ENCODE measurements at places on chromosomes 5 and 9. TPM values are rescaled to one million over a fixed set of nuclear protein-coding genes. Genes with fewer than 3 reads are reported as not detected.

DNA sequence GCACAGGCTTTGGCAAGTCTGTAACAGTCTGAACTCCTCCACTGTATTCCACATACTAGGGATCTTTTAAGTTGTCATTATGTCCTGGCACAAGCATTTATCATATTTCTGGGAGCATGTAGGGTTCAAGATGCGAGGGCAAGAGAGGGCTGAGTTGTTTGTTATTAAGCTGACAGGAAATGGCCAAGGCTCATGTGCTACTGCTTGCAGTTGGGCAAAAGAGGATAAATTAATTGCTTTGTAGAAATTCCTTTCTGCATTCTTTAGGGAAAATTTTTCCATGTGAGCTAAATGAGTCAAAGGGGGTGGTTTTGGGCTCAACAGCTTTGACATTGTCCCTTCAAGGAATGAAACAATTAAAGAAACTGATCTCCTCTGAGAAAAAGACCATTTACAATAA is 35.4 kb downstream of the DOCK8 start:
- no peaks in the 10 kb centered on the region for H3K27me3 ChIP-seq
- no peak overlapping the region for H3K4me3 ChIP-seq
- no peaks in the 10 kb centered on the region for H3K4me1 ChIP-seq
- no peak overlapping the region for H3K27ac ChIP-seq
- DNase-seq: no peak

- H3K4me3 ChIP-seq: no peak overlapping the region
- H3K4me1 ChIP-seq: no peaks in the 10 kb centered on the region
- no peak overlapping the region for H3K27ac ChIP-seq
- DNase-seq: peak; percentile 32
- no peaks in the 10 kb centered on the region for H3K27me3 ChIP-seq
Measured at GRCh38 chr9:89278997-89279739, 31.8 kb upstream of the CKS2 start.

DNA sequence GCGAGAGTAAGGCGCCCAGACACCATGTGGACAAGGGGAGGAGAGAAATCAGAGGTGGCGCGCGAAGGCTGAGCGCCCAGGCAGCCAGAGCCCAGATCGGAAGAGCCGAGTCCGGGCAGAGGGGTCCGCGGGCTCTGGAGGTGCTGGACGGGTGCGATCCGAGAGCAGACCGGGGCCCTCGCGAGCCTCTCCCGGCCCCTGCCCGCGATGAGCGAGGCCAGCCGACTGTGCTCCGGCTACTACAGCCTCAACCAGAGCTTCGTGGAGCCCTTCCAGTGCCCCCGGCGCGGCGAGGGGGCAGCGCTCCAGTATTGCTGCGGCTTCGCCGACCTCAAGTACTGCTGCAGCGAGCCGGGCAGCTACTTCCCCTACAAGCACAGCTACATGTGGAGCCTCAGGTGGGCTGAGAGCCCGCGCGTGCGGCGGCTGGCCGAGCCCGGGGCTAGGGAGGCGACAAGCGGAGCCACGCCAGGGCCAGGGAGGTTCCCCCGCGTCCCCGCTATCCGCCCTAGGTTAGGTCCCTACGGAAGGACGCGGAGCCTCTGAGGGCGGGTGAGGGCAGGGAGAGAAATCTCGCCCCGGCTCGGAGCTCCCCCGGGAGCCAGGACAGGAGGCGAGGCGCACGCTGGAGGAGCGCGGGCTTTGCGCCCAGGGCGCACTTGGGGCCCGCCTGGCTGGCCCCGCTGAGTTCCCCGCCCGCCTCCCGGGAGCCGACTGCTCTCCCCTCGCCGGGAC is at the start of gene SHISAL2B:
Gene SHISAL2B (plus strand): TSS at position 87 of the 735 bp plus-strand sequence. CDS start 121 bp downstream, at position 208.
- peak within 1 kb of the TSS; percentile 22 for H3K4me3 ChIP-seq
- H3K36me3 ChIP-seq: no peaks in the 10 kb centered on the region

DNA sequence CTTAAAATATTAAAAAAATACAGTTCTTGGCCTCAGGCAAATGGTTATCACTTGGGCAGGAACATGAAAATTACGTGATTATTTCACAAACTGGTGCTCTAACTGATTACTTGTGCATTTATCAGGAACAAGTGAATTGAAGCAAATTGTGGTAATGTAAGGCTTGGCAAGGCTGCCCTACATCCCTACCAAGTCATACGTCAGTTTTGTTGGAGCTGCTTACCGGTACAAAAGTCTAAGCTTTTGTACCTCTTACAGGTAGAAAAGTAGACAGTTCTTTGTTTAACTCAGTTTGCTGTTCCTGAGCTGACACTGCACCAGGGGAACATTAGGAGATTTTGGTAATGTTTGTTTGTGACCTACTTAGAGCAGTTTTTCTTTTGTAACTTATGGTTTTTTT is 2.2 kb downstream of the G3BP1 start:
- H3K27me3 ChIP-seq: no peaks in the 10 kb centered on the region
- H3K27ac ChIP-seq: peak overlapping the region; percentile 81

DNA sequence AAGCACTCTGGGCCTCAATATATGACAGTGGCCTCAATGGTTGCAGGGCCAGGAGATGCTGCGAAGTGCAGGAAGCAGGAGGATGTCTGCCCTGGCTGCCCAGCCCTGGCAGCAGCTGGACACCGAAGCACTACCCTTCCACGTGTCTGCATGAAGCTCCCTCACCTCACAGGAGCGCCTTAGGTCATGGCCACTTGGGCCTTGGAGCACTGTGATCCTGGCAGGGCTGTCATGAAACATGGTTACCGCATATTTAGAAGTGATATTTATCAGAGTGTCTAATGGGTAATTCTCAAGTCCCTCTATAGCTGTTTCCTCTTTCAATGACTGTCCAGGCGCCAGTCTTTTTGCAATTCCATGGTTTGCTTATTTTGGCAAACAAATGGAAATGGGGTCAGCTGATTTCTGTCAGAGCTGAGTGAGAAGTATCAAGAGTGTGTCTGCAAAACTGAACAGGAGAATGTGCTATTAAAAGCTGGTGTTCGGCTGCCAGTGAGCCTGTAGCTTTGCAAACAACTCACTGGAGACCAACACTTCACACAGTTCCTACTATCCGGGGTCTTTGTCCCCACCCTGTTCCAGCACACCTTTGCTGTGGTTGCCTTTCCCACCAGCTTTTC is 285.9 kb downstream of the KIF4B start:
- H3K27ac ChIP-seq: no peak overlapping the region
- no peaks in the 10 kb centered on the region for H3K27me3 ChIP-seq
- DNase-seq: no peak
- H3K4me3 ChIP-seq: no peak overlapping the region
- H3K4me1 ChIP-seq: no peaks in the 10 kb centered on the region

DNA sequence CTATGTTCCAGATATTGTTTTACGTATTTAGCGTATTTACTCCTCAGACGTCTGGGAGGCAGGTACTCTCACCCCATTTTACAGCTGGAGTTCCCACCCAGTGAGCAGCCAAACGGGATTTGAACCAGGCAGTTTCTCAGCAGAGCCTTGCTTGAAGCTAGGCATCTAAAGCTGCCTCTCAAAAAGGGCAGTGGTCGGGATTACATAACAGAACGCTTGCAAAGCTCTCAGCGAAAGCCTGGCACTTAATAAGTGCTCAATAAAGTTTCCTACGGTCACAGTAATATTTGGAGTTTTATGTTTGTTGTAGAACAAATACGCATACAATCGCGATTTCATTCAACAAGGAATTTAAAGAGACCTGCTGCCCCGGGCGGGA is 286 bp upstream of the BSPRY start:
- peaks cover 21% of the 10 kb centered on the region for H3K27me3 ChIP-seq
- H3K4me3 ChIP-seq: peak overlapping the region; percentile 28
- H3K4me1 ChIP-seq: peaks cover 26% of the 10 kb centered on the region
- H3K36me3 ChIP-seq: no peaks in the 10 kb centered on the region
- no peak overlapping the region for H3K27ac ChIP-seq

Gene CACFD1
- 27.3 TPM for polyA plus RNA-seq

GRCh38 chr5:54570916-54571315 is 53.4 kb downstream of the SNX18 start:
- no peaks in the 10 kb centered on the region for H3K4me1 ChIP-seq
- H3K27ac ChIP-seq: no peak overlapping the region
- no peaks in the 10 kb centered on the region for H3K36me3 ChIP-seq
- DNase-seq: no peak
- no peaks in the 10 kb centered on the region for H3K27me3 ChIP-seq
- no peak overlapping the region for H3K4me3 ChIP-seq

- no peaks in the 10 kb centered on the region for H3K4me1 ChIP-seq
- peaks cover 49% of the 10 kb centered on the region for H3K36me3 ChIP-seq
- H3K27ac ChIP-seq: no peak overlapping the region
Measured at GRCh38 chr9:126389992-126390391, 63.4 kb downstream of the MVB12B start.

DNA sequence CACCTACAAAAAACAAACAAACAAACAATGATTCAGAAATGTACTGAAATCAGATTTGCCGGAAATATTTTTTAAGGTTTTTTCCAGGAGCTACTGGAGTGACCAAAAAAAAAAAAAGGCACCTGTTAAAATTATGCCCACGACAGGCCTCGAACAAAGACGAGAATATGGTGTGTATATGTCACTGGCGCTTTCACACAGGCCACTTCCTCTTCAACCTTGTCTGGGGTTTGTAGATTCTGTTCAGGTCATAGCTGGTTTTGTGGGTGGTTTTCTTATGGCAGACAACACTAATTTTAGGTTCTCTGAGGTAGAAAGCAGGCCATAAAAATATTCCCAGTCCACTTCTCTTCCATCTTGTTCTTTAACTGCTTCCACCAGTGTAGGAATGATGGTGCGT is 7.0 kb downstream of the NDUFB6 start:
- no peak overlapping the region for H3K4me3 ChIP-seq
- H3K27ac ChIP-seq: no peak overlapping the region
- DNase-seq: no peak
- H3K27me3 ChIP-seq: no peaks in the 10 kb centered on the region

GRCh38 chr9:36945999-36946398 is 88.1 kb downstream of the PAX5 start:
- H3K4me1 ChIP-seq: no peaks in the 10 kb centered on the region
- H3K4me3 ChIP-seq: no peak overlapping the region
- no peak overlapping the region for H3K27ac ChIP-seq
- no peaks in the 10 kb centered on the region for H3K36me3 ChIP-seq

Gene DMRT2
- not detected for polyA plus RNA-seq

Gene PRRX2
- polyA plus RNA-seq: 1.6 TPM

DNA sequence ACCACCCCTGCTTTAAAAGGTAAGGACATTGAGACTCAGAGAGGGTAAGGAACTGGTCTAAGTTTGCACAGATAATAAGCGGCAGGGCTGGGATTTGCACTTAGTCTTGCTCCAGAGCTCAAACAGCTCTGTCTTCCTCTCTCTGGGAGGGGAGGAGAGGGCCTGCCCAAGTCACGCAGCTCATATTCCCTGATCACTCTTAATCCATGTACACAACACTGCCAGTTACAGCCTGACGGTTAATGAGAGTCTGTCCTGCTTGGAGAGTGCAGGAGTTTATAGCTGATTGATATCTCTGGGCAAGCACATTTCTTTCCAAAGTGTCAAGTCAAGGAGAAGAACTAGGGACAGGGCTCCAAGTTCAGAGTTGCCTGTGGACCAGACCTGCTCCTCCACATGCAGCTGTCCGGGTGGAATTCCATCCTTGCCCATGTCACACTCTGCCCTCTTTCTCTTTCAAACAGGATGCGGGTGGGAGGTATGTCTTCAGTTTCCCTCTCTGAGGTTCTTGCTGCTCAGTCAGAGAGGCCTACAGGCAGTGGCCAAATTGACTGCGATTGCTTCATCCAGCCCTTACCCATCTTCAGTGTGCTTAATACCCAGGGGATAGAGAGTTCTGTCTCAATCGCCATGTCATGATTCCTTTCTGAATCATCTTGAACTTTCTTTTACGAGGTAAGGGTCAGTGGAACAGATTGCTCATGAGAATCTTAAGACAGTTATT is 54.5 kb downstream of the GALNT12 start:
- H3K27me3 ChIP-seq: no peaks in the 10 kb centered on the region
- no peaks in the 10 kb centered on the region for H3K36me3 ChIP-seq
- H3K27ac ChIP-seq: no peak overlapping the region
- no peak overlapping the region for H3K4me3 ChIP-seq

Gene SIMC1
- 14.7 TPM for polyA plus RNA-seq

DNA sequence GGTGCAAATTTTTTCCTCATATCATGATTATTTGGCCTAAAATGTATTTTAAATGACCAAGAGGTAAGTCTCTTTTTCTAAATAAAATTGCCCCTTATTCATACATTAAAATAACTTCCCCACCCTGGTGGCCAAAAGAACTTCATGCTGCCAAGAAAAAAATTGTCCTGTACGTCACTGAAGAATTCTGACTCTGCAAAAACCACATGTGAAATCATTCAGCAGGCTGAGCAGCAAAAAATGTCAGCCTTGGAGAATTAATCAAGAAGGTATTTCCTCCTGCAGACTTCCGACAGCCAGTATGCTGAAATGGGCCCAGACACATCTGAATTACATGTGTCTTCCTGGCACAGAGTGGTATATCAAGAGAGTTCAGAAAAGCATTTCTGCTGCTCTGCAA is 94.6 kb upstream of the HMHB1 start:
- no peak overlapping the region for H3K27ac ChIP-seq
- no peaks in the 10 kb centered on the region for H3K4me1 ChIP-seq
- no peak overlapping the region for H3K4me3 ChIP-seq
- DNase-seq: no peak
- no peaks in the 10 kb centered on the region for H3K27me3 ChIP-seq
- H3K36me3 ChIP-seq: no peaks in the 10 kb centered on the region

Gene KCTD16
- polyA plus RNA-seq: 2.6 TPM

GRCh38 chr9:13690595-13690994 is 411.1 kb upstream of the MPDZ start:
- H3K27ac ChIP-seq: no peak overlapping the region
- no peak for DNase-seq
- H3K36me3 ChIP-seq: no peaks in the 10 kb centered on the region
- no peaks in the 10 kb centered on the region for H3K4me1 ChIP-seq
- no peaks in the 10 kb centered on the region for H3K27me3 ChIP-seq

GRCh38 chr5:168686837-168687236 is 107.7 kb upstream of the PANK3 start:
- no peak overlapping the region for H3K27ac ChIP-seq
- no peak overlapping the region for H3K4me3 ChIP-seq
- no peaks in the 10 kb centered on the region for H3K27me3 ChIP-seq
- H3K4me1 ChIP-seq: no peaks in the 10 kb centered on the region

Gene C9orf50
- 0.33 TPM for polyA plus RNA-seq

- H3K4me3 ChIP-seq: no peak overlapping the region
- DNase-seq: no peak
- H3K4me1 ChIP-seq: no peaks in the 10 kb centered on the region
- H3K27me3 ChIP-seq: no peaks in the 10 kb centered on the region
Measured at GRCh38 chr9:83655433-83655832, 32.5 kb downstream of the IDNK start.

Gene MYORG
- 60.9 TPM for polyA plus RNA-seq

- no peaks in the 10 kb centered on the region for H3K4me1 ChIP-seq
- H3K4me3 ChIP-seq: no peak overlapping the region
- no peaks in the 10 kb centered on the region for H3K36me3 ChIP-seq
- no peak overlapping the region for H3K27ac ChIP-seq
- no peak for DNase-seq
Measured at GRCh38 chr5:86824637-86825036, 206.9 kb downstream of the COX7C start.

DNA sequence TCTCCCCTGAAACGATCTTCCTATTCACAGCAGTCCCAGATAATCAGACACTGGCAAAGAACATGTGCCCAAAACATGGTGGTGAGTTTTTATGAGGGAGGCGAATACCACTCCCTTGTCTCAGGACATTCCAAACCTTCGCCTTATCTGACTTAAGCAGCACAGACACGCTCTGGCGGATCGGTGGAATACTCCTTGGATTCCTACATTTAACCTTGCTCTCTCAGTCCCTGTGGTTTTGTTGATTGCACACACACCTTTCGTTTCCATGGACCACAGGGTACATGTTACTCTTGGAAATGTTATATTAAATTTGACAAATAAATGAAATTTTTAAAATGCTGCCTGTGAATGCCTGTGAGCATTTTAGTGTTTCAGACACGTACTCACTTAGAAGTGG is 87.8 kb upstream of the CPEB4 start:
- H3K36me3 ChIP-seq: no peaks in the 10 kb centered on the region
- no peak overlapping the region for H3K4me3 ChIP-seq
- H3K4me1 ChIP-seq: peaks cover 19% of the 10 kb centered on the region
- H3K27me3 ChIP-seq: no peaks in the 10 kb centered on the region
- peak; percentile 26 for DNase-seq
- no peak overlapping the region for H3K27ac ChIP-seq

Gene IL33
- polyA plus RNA-seq: 16.4 TPM

Data from large intestine (tissue), 12 donors.